SJSA1 (cell line): ENCODE measurements at places on chromosomes 3 and 15. TPM values are rescaled to one million over a fixed set of nuclear protein-coding genes. Genes with fewer than 3 reads are reported as not detected.

TRH gene
- total RNA-seq: not detected in 2 replicates

ASB14 gene
- not detected in 2 replicates for total RNA-seq

ANXA2 gene
- 3,394 and 3,434 TPM in 2 replicates for total RNA-seq

CFAP44 gene
- total RNA-seq: 0.82 TPM in 1 of 2 replicates, not detected in the other

MTMR10 gene
- 20.2 and 22.4 TPM in 2 replicates for total RNA-seq

DPPA4 gene
- not detected in 2 replicates for total RNA-seq

CX3CR1 gene
- total RNA-seq: not detected in 2 replicates

HYAL1 gene
- 0.18 TPM in 1 of 2 replicates, not detected in the other for total RNA-seq

CASR gene
- not detected in 2 replicates for total RNA-seq

C3orf22 gene
- not detected in 2 replicates for total RNA-seq

UROC1 gene
- not detected in 2 replicates for total RNA-seq

SPG21 gene
- total RNA-seq: 41.8 and 49.0 TPM in 2 replicates

CLRN1 gene
- total RNA-seq: not detected in 2 replicates

CCR9 gene
- not detected in 2 replicates for total RNA-seq

ABHD10 gene
- total RNA-seq: 23.1 and 33.7 TPM in 2 replicates

SPINK8 gene
- total RNA-seq: not detected in 2 replicates

GLDN gene
- 0.32 TPM in 1 of 2 replicates, not detected in the other for total RNA-seq

DZIP1L gene
- 18.1 and 24.0 TPM in 2 replicates for total RNA-seq

STIMATE gene
- 14.5 and 14.8 TPM in 2 replicates for total RNA-seq
